Naive thymus-derived CD4-positive, alpha-beta T cell (primary cell): ENCODE measurements at places on chromosomes 2 and 18. TPM values are rescaled to one million over a fixed set of nuclear protein-coding genes. Genes with fewer than 3 reads are reported as not detected.

Gene MYCN
- polyA plus RNA-seq, result not detected

DNA sequence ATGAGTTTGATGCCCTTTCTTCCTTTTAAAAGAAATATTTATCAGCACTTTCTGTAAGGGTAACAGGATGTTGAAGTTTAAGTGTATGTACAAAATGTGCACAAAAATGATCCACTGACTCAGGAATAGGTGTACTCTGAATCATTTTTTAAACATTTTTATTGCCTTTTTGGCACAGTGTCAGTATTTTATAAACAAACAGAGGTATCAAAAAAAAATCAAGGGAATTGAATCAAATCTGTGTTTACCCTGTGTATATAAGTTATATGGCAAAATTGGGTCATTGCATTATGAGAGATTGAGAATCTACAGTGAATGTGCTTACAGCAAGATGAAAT is 513.9 kb upstream of the NETO1 start:
- no peak for DNase-seq

- no peak for DNase-seq
Observed at GRCh38 chr2:177660742-177661141, 268.2 kb downstream of the AGPS start.

Gene RAPH1
- polyA plus RNA-seq, result 0.91 TPM

DNA sequence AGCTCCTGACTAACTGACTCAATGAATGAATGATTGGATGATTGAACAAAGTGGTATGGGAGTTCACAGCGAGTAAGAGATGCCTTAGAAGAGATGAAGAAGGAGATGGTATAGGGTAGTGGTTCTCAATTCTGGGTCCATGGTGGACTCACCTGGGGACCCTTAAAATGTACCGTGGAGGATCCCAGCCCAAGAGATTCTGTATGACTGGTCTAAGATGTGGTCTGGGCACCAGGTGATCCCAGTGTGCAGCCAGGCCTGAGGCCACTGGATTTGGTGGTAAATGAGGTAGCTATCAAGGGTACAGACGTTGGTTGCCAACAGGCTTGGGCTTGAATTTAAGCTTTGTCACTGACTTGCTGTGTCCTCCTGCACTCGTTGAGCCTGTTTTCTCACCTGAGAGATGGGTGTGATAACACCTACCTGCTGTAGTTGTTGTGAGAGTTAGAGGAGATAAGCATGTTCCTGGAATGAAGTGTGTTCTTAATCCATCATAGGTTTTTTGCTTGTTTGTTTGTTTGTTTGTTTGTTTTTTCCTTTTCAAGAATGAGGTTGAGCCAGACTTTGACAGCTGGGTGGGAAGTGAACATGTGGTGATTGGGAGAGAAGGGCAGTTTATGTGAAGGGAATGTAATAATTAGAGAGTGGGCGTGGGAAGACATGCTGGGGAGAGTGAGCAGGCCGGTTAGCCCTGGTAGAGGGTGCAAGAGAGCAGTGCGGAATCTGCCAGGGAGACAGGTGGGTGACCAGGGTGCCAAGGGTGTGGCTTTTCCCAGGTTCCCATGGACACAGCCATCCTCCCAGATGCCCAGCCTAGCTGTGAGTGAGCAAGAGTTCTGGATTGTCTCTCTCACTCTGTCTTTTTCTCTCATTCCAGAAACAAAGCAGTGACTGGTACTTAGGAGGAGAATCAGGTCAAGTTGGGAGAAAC is 31.4 kb upstream of the IL1B start:
- DNase-seq, result no peak
